Vagina (tissue), 2 donors: ENCODE measurements at places on chromosomes 2 and 18. TPM values are rescaled to one million over a fixed set of nuclear protein-coding genes. Genes with fewer than 3 reads are reported as not detected.

The CDK5R2 gene
- total RNA-seq = 0.49 TPM

The GTF2A1L gene
- total RNA-seq = 12.8 TPM

The ERFE gene
- not detected for total RNA-seq

DNA sequence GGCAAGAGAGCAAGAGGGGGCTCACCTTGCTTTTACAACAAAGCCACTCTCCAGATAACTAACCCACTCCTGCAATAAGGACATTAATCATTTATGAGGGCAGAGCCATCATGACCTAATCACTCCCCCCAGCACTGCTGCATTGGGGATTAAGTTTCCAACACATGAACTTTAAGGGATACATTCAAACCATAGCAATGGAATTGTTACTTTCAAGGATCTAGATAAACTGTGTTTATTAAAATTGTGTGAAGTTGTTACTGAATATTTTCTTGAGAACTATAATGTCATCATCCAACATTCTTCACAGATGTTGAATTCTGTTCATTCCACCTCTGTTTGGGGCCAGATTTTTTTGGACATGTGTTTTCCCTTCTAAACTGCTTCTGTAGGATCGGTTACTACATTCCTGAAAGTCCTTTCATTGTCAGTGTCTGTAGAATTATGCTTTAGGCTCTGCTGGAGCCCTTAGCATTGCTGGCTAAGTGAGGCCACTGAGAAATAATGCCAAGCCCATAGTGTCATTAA lies 50.4 kb downstream of the SPATS2L start:
- DNase-seq = no peak
- H3K4me1 ChIP-seq = peaks cover 67% of the 10 kb centered on the region
- H3K27me3 ChIP-seq = no peaks in the 10 kb centered on the region

- H3K27me3 ChIP-seq = no peaks in the 10 kb centered on the region
- H3K36me3 ChIP-seq = no peaks in the 10 kb centered on the region
- H3K4me1 ChIP-seq = no peaks in the 10 kb centered on the region
- DNase-seq = no peak
- no peak overlapping the region for H3K27ac ChIP-seq
- no peak overlapping the region for H3K4me3 ChIP-seq
These were observed 122.3 kb downstream of the MEMO1 start for GRCh38 chr2:31888550-31888949.
